ENCODE measurements at places on chromosomes 11 and 22.

DNA sequence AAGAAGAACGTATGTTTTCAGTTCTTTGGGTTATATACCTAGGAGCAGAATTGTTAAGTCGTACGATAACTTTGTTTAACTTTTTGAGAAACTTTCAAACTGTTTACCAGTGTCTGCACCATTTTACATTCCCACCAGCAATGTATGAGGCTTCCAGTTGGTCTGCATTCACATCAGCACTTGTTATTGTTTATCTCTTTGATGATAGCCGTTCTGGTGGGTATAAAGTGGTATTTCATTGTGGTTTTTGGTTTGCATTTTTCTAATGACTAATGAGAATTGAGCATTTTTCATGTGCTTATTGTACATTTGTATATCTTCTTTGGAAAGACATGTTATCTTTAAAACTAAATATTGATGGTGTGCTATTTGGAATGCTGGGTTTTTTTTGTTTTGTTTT lies 59.8 kb downstream of the KDM2A start:
- no peak for DNase-seq

DNA sequence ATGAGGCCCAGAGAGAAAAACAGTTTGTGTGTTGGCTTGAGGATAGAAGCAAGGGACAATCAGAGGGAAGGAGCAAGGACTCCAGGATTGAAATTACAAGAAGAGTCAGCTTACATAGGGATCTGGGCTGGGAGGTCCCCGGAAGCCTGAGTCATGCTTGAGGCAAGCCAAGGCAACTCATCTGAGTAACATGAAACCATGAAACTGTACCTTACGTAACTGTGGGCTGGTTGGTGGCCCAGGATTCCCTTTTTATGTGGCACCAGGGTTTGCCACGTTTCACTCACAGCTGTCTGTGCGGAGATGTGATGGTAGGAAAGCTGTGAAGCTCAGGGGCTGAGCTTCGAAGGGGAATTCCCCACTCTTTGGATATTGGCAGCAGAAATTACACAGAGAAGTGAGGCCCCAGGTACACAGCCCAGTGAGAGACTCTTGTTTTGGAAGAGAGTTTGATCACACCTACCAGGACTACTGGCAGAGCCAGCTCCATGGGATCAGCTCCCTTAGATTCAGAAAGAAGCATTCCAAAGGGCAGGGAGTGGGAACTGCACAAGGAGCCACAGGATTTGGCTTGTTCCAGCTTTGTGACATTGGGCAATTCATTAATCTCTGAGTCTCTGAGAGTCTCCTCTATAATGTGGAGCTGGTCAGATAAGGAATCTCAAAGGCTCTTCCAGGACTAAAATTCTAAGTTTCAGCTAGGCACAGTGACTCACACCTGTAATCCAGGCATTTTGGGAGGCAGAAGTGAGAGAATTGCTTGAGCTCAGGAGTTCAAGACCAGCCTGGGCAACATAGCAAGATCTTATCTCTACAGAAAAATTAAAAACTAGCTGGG lies 7.8 kb downstream of the SLC5A1 start:
- peak; percentile 31 for DNase-seq

DNA sequence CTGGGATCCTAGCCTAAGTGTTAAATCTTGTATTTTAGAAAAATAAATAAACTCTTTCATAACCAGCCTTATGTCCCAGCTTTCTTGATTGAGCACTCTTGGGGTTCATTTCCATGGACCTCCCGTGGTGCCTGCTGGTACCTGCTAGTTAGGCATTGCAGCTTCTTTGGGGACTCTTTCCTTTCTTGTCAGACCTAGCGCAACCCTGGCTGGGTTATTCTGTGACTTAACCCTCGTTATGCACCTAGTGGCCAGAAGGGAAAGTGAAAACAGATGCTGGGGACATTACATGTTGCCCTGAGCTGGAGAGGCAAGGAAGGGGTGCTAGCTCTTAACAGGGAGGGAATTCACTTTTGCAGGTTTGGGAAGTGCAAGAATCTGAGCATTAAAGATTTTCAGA lies 46.8 kb downstream of the APIP start:
- DNase-seq, result no peak

DNA sequence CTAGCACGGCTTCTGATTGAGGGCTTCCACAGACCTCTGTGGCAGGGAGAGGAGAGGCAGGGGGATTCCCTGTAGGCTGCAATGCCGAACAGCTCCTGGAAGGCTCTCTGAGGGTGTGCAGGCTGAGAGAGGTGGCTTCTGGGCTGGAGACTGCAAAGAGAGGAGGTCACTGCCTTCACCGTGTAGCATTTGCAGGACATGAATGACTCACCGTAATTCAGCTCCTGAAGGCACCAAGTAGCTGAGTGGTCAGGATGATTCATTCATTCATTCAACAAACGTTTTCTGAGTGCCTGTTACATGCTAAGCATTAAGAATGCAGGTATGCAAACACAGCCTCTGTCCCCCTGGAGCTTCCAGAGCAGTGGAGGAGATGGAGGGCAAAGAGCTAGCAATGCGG lies 18.0 kb upstream of the EIF3D start:
- DNase-seq, result no peak

DNA sequence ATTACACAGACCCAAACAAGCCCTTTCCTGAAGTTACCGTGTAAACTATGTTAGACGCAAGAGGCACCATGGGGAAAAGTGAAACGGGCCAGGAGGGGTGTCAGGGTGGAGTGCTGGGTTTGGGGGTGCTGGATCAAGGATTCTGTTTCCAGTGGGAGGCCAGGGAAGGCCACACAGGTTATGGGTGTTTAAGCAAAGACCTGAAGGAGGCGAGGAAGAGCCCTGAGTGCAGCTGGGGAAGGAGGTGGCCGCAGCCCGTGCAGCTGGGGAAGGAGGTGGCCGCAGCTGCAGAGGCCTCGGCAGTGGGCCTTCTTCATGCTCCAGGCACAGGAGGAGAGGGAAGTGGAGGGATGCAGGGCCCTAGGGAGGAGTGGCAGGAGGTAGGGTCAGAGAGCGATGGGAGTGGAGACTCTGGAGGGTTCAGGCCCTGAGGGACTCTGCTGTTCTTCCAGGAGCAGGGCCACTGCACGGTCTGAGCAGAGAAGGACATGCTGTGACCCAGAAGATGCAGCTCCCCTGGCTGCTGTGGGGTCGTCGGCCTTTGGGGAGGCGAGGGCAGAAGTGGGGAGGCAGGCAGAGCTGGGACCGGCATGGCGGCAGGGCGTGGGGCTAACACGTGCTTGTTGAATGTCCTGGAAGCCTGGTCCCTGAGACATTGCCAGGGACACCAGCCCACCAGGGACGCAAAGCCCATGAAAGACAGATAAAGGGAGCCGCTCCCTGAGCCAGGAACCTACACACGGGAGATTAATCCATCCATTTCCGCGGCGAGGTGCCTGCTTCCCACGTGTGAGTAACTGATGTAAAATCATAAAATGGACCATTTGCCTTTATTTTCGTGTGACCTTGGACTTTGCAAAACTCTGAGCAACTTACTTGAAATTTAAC lies 1049.1 kb downstream of the BRD1 start:
- DNase-seq, result no peak

GRCh38 chr22:44954149-44954548 lies 55.7 kb downstream of the PHF21B start:
- no peak for DNase-seq

DNA sequence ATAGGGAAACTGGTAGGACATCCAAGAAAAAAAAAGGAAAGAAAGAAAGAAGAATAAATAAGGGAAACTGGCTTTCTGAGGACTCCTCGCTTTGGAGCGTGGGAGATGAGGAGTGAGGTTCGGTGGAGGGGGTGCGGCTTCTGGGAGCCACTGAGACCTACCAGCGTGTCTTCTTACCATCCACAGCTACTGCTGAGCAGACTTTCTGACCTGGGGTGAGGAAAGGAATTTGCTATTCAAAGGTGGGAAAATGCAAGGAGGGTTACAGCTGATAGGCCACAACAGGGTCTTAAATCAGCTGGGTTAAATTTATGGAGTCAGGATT lies 488 bp upstream of the SELENOM start:
- DNase-seq, result no peak

DNA sequence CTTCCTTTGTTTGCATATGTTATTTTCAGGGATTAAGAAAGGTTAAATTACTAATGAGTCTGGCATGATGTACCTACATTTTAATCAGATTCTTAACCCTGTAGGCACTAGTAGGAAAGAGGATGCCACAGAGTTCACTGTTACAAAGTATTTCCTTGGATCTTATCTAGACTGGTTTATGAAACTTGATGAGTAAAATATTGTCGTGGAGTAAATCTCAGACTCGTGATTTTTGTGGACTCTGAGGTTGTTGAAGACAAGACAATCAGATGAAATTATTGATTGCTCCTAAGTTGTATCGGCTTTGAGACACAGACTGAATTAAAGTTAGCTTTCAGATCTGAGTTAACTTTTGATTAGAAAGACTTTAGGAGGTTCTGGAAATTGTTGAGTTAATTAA lies 6.0 kb downstream of the KMT2A start:
- no peak for DNase-seq

GRCh38 chr11:19398273-19398672 lies 157.5 kb upstream of the E2F8 start:
- DNase-seq, result no peak

GRCh38 chr11:57162179-57162898 lies 19.4 kb upstream of the LRRC55 start:
- DNase-seq, result no peak

- no peak for DNase-seq
Observed at GRCh38 chr11:88310246-88310645, 27.3 kb downstream of the CTSC start.

DNA sequence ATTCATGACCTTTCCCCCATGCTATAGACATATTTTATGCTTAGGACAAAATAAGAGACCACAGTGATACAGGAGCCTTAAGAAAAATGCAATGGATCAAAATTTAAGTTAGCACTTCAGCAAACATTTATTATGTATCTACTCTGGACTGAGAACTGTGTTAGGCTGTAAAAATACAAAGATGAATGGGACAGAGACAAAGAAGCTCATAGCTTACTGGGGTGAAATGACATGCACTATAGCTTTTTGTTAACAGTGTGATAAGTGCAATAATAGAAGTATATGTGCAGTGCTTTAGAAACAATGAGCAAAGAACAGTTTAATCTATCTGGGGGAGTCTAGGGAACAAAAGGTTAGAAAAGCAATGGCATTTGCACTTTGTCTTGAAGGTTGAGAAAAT lies 1543.1 kb downstream of the FAM181B start:
- DNase-seq, result no peak

- DNase-seq, result no peak
Observed at GRCh38 chr22:36659762-36660509, 43.6 kb downstream of the CACNG2 start.

- no peak for DNase-seq
Observed at GRCh38 chr11:67820081-67820480, 145.7 kb upstream of the ALDH3B2 start.

- DNase-seq, result no peak
Observed at GRCh38 chr22:42772647-42773046, 52.0 kb upstream of the A4GALT start.

GRCh38 chr11:72850832-72851231 lies 36.6 kb downstream of the ATG16L2 start:
- DNase-seq, result no peak

- no peak for DNase-seq
Observed at GRCh38 chr22:30878516-30879414, 89.8 kb downstream of the MORC2 start.

DNA sequence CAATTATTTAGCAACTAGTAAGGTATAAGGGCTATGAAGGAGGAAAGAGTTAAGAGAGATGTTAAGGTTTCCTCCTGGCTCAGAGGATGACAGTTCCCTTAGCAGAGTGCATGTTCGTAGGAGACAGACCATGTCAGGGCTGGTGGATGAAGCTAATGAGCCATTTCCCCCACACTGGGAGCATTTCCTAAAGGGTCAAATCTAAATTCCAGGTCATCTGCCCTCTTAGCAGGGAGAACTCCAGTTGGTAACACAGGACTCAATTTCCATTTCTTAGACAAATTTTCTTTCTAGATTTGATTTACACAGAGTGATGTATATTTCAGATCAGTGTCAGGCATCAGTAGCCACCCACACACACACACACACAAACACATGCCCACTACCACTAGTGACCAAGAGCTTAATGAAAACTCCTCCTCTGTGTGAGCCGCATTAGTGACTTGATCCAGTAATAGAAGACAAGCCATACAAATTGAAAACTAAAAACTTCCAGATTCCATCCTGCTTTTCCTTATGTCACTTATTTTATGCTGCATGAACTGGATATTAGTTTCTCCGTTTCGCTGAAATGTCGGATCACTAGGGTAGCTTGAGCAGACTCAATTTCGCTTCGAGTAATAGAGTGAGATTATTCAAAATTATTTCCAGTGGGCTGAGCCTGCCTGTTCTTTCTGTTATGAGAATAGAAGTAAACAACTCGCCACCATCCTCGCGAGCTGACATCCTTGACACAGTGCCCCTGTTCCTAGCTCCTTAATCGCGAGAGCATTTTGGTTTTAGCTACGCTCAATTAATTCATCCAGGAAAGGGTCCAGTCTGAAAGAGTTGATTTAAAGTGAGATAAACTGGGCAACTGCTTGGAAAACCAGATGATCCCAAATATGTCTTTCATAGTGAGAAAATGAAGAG lies 582.6 kb downstream of the SOX6 start:
- DNase-seq, result no peak

DNA sequence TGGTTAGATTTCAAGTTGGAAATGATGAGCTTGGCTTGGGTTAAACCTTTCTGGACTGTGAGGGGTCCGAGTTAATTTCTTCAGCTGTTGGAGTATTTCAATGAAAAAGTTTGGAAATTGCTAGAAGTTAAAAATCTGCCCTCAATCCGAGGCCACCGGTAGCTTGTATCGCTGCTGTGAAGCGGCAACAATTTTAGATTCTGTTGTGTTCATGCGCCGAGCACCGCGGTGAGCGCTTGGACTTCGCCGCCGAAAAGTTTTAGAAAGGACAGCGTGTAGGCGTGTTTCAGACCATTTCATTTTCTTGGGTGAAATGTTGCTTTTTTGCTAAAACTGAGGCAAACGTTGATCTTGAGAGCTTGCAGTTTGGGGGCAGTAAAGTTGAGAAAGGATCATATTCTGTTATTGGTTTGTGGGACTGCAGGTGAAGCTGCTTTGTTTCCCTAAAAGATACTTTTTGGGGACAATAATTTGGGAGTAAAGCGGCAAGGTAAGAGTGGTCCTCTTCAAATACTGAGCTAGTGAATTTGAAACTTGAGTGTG lies 928 bp downstream of the FBXO7 start:
- no peak for DNase-seq

- DNase-seq, result no peak
Observed at GRCh38 chr11:70637186-70637800, 239.0 kb downstream of the CTTN start.

DNA sequence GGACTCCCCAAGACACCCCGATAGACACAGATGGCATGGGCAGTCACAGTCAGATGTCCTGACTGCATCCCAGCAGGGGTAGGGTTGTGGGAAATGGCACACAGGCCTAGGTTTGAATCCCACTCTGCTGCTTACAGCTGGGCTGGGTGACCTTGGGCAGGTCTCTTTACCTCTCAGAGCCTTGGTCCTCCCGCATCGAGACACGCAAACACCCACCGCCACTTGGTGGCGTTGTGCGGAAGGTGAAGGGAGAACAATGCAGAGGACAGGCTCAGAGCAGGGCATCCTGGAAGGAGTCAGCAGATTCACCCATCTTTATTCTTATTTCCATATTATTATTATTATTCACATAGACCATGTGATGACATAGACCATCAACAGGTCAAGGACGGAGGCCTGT lies 140.5 kb downstream of the MIAT start:
- no peak for DNase-seq

All from naive thymus-derived CD8-positive, alpha-beta T cell (primary cell).